ENCODE measurements at places on chromosomes 12 and 14.

DNA sequence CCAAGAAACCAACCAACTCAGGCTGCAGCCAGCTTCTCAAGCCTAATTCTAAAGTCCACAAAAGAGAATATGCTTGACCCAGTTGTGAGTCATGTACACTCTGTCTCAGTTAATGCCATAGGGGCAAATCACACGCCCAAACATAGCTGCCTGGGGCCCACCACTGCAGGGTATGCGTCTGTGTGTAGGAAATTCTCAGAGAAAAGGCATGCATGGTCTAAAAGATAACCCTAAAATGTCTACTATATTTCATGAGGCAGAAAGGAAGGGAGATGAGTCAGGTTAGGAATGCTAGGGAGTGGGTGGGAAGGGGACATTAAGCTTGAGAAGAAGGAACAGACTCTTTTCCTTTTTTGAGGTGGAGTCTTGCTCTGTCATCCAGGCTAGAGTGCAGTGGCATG is 22.3 kb upstream of the SPTLC2 start:
- no peak for DNase-seq

- DNase-seq, result no peak
These were observed at the start of gene RBMS2 for GRCh38 chr12:56521590-56522371. RBMS2 (plus strand) TSS chr12:56521820; CDS start chr12:56522024, 204 bp downstream.

DNA sequence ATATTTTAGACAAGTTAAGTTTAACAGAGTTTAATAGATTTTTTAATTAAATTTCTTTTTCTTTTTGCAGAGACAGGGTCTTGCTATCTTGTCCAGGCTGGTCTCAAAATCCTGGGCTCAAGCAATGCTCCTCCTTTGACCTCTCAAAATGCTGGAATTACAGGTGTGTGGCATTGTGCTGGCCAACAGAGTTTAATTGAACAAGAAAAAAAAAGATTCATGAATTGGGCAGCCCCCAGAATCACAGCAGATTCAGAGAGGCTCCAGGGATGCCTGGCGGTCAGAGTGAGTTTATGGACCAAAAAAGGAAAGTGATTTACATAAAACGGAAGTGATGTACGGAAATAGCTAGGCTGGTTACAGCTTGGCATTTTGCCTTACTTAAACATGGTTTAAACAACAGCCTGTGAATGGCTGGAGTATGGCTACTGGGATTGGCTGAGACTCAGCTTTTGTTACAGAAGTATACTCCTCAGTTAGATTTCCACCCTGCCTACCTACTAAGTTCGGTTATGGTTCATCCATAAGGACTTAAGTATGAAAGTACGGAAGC is 14.5 kb upstream of the TESPA1 start:
- DNase-seq, result no peak

DNA sequence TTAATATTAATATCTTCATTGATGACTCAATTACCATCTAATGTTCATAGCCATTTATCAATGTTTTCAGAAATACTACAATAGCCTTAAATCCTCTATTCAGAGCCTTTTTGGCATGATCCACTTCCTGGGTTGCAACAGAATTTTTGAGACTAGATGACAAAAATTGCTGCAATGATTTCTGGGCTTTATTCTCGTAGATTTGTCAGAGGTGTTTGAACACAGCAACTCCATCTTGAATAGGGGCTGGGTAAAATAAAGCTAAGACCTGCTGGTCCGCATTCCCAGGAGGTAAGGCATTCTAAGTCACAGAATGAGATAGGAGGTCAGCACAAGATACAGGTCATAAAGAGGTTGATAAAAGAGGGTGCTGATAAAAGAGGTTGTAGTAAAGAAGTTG is 165.8 kb upstream of the CNOT2 start:
- no peak for DNase-seq

DNA sequence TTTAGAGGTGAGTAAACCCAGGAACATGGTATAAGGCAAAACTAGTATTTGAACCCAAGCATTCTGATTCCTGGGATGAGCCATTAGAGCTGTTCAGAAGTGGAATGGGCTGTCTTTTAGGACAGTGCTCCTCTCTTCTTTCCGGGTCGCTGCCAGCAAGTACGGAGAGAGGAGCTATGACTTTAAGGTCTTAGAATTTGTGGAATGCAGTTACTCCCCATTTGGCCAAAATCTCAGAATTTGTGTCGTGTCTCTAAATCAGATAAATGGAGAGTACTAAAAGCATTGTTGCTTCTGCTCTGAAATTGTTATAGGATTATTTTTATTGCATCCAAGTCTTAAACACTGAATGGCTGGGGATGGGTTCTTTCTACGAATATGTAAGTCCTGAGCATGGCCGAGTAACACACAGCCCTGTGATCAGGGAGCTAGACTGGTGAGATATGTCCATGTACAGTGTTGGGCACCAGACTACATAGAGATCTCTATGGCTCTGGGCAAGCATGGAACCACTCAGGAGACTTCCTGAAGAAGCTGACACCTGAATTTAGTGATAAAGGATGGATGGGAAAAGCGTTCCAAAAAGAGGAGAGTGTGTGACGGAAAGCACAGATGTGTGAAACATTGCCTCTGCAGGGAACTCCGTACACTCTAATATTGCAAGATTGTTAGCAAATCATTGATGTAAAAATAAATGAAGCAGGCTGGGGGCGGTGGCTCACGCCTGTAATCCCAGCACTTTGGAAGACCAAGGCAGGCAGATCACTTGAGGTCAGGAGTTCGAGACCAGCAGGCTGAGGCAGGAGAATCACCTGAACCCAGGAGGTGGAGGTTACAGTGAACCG is 184.7 kb downstream of the SRGAP1 start:
- DNase-seq, result no peak

- no peak for DNase-seq
These were observed 659.0 kb upstream of the TBX3 start for GRCh38 chr12:115343008-115343407.

DNA sequence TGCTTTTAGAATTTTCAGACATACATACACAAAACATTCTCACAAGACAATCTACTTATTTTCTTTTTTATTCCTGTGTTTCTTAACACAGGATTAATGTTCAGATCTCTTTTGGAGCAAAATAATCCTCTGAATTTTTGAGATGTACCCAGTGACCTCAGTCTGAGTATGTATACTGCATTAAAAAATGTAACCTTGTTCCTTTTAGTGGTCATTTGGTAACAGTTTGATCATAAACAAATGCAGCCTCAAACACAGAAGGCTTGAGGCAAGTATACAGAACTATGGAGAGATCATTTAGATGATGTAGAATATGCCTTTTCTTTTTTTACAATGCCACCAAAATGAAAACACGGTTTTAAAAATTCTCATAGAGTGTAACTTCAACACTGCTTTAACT is 9.7 kb downstream of the HIF1A start:
- no peak for DNase-seq

DNA sequence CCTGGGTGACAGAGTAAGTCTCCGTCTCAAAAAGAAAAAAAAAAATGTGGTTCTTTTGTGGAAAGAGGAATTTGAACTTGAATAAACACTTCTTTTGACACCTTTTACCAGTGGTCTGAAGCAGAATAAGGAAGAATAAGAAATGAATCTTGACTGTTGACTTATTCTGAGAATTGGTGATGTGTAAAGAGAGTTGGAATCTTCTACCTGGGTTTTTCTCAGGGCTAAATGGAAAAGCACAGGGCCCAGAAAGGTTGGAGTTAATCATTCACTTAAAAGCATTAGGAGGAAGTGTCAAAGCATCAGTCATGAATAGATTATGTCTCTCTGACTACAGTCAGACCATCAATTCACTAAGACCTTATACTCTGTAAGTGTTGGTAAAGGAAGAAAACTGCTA is 13.9 kb downstream of the PNMA1 start:
- no peak for DNase-seq

DNA sequence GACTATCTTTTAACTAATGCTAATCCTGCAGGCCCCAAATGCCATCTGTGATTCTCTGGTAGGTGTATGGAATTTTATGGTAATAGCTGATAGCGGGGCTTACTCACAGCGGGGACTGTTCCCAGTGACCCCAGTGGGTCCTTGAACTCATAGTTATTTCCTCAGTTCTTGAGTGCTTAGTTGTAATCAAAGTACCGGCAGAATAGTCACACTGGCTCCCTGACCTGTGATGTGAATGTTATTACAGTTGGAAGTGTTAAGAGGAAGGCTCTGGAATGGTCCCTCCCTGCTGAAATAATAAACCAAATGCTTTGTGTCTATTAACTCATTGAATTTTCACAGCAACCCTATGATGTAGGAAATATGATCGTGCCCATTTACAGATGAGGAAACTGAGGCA is 78.3 kb downstream of the NDUFA12 start:
- no peak for DNase-seq

DNA sequence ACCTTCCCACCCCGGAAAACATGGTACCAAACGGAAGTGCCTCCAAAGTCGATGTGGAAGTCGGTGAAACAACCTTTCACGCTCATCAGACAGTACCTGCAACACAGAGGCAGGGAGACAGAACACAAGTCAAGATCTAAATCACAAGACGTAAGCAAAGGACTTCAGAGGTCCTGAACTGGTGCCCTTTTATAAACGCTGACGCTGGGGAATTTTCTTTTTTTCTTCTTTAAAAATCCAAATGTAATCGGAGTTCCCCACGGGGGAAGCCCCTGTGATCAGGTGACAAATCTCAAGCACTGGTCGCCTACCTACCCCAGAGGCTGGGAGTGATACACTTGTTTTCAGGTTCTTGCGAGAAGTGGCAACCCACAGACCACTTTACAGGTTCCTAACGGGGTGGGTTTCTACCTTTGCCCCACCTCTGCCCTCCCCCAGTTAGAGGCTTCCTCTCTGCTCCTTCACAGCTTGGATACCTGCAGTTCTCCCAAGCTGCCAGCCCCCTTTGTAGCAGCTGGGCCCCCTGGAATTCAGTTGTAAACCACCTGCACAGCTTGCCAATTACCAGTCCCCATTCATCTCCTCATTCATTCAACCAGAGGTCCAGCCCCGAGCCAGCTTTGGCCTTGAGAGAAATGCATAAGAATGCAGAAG is 46.2 kb downstream of the KDM2B start:
- DNase-seq, result peak; percentile 54

DNA sequence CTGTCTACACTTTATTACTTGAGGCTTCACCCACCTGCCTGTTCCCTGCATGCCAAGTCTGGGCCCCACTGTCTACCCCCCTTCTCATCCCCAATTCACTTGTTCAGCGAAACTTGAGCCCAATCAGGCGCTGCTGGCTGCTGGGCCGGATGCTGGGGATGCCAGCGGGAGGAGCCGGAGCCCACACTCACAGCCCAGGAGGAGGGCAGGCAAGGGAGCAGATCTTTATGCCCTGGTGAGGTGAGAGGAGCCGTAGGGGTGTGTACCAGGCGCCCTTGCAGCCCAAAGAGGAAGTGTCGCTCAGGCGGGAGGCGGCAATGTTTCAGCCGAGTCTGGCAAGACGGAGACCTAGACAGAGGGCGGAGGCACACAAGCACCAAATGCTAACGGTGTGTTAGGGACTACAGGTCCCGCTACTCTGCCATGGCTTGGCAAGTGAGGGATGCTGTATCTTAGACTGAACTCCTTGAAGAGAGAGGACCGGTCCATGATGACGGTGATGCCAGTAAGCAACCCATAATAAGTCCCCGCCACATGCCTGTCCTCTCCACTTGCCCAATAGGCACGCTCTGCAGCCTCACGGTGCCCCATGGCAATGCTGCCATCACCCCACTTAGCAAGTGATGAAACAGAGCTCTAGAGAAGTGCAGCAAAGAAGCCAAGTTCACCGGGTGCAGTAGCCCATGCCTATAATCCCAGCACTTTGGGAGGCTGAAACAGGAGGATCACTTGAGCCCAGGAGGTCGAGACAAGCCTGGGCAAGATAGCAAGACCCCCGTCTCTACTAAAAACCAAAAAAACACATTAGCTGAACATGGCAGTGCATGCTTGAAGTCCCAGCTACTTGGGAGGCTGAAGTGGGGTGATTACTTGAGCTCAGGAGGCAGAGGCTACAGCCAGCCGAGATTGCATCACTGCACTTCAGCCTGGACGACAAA is 41.6 kb downstream of the LRRC74A start:
- DNase-seq, result peak; percentile 47

DNA sequence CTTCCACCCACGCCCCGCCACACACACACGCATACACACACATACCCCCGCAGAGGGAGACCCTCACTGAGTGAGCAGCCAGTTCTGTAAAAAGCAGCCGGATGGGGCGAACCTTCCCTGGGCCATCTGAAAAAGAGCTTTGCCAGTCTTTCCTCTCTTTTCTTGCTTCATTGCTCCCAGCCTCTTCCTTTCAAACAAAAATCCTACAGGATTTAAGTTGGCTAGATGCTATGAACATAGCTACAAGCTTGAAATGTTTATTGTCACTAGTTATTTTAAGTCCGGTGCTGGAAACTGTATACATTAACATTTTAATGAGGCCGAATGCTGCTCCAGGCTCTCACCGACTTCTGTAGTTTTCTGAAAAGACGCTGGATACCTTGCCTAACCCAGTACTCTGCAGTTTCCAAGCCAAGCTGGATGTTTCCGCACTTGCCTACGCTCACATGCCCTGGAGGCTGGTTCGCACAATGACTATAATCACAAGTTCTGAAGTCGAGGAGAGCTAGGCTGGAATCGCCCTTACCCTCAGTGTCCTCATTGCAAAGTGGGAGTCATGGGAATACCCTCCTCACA is 39.2 kb downstream of the LTBP2 start:
- no peak for DNase-seq

GRCh38 chr14:64244279-64244678 is 49.9 kb downstream of the ESR2 start:
- no peak for DNase-seq

GRCh38 chr12:107616941-107617340 is 68.7 kb upstream of the PWP1 start:
- DNase-seq, result no peak

DNA sequence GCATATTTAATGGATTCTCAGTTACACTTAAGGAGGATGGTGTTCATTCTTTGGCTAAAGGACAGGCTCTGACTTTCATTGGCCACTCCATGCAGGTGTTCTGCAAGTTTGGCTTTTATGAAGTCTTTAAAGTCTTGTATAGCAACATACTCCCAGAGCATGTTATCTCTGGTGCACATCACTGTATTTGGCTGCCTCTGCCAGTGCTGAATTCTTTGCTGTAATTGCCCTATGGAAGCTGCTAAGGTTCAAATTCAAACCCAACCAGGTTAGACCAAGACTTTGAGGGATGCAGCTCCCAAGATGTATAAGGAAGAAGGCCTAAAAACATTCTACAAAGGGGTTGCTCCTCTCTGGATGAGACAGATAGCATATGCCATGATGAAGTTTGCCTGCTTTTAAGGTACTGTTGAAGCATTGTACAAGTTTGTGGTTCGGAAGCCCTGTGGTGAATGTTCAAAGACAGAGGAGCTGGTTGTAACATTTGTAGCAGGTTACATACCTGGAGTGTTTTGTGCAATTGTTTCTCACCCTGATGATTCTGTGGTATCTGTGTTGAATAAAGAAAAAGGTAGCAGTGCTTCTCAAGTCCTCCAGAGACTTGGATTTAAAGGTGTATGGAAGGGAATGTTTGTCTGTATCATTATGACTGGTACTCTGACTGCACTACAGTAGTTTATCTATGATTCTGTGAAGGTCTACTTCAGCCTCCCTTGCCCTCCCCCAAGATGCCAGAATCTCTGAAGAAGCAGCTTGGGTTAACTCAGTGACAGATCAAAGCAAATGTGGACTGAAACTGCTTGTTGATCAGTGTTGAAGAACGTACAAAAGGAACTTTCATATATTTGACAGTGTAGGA is 19.4 kb downstream of the TMEM116 start:
- no peak for DNase-seq

Measured in activated T-cell treated with anti-CD3 and anti-CD28 coated beads, Interleukin-2, amount 50 U/mL, for 48 hours (primary cell).